Right lobe of liver (tissue), 6 donors: ENCODE measurements at places on chromosomes 2 and 18.

DNA sequence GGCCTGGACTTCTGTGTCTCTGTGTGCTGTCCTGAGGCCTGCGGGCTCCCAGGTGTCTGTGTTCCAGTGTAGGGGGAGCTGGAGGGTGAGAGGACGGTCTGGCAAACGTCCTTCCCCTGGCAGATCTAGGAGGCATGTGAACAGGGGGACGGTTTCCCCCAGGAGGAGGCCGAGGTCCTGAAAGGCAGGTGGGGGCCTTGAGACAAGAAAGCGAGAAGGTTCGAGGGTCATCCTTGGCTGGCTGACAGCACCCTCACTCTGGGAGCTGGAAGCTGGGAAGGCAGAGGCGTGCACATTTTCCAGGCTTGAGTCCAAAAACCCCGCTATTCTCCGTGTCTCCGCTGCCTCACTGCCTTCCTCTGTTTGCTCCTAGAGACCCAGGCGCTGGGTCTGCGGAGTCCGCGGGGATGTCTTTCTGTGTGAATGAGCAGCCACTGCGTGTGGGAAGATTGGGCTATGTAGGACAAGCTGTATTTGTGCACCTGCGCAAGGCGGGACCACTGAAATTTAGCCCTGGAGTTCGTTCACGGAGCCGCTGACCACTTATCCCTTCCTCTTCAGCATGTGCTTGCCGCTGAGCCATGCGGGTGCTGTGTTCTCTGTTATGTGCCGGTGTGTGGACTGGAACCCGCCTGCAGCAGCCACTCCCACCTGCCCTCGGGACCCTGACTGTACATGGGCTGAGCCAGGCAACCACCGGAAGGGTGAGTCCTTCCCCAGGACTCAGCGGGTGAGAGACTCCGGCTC, 43.7 kb downstream of the TWIST2 start:
- no peak for DNase-seq

DNA sequence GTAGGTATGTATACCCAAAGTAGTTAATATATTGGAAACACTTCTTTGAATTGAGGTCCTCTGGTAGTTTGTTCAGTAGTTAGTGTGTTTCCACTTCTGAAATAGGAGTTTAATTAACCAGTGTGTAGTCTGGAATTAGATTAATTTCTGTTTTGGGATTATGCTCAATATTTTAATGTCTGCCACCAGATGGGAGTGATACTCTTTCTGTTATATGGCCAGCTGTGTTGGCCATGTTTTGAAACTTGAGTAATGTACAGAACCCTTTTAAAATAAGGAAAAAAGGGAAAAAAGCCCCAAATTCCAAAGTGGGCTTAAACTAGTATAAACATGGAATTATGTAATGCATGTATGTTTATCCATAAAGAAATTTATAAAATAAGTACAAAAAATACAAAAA, 147.7 kb downstream of the CTNNA2 start:
- no peak for DNase-seq

GRCh38 chr2:41937921-41938708, 109.7 kb upstream of the PKDCC start:
- no peak for DNase-seq

DNA sequence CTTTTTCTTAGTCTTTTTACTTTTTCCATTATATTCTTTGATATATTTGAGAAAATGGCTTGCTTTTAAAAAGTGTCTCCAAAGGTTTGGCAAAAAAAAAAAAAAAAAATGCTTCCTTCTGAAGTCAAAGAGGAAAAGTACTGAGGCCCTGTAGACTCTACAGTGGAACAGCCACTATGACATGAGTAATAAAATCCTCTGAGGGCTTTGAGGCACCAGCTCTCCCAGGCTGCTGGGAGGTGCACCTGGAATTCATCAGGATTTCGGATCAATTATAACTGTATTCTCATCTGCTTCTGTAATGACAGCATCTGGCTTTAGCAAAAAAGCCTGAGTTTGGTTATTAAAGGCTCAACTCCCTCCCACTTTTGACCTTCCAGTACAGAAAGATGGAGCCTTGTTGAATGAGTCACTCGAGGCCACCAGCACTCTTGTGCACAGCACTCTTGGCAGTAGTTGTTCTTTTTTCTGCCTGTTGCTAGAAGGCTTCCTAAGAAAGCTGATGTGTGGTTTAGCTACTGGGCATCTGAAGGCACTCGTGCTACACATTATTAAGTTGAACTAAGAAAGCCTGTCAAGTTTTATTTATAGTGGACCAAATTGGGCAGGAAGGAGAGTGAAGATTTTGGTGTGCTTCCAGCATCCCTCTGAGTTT, 131.3 kb downstream of the PRPF40A start:
- DNase-seq: no peak

- no peak for DNase-seq
Measured at GRCh38 chr18:48944634-48945033, 6.1 kb downstream of the SMAD7 start.

GRCh38 chr2:19754907-19755306, 146.9 kb downstream of the TTC32 start:
- no peak for DNase-seq

DNA sequence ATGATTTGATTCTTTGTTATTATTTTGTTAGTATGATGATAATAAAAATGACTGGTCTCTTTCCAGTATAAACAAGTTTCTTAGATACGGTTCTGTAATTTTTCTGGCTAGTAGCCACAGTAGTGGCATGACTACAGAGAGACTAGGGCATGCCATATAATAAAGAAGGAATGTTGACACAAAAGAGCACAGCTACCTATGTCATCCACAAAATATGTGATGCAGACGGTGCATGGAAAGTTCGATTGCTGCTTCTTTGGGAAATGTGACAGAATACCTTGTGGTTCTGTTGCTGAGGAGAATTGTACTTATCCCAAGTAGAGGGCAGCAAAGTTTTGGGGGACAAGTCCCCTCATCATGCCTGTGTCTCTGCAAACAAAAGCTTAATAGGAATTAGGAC, 26.1 kb upstream of the SETBP1 start:
- DNase-seq: no peak

DNA sequence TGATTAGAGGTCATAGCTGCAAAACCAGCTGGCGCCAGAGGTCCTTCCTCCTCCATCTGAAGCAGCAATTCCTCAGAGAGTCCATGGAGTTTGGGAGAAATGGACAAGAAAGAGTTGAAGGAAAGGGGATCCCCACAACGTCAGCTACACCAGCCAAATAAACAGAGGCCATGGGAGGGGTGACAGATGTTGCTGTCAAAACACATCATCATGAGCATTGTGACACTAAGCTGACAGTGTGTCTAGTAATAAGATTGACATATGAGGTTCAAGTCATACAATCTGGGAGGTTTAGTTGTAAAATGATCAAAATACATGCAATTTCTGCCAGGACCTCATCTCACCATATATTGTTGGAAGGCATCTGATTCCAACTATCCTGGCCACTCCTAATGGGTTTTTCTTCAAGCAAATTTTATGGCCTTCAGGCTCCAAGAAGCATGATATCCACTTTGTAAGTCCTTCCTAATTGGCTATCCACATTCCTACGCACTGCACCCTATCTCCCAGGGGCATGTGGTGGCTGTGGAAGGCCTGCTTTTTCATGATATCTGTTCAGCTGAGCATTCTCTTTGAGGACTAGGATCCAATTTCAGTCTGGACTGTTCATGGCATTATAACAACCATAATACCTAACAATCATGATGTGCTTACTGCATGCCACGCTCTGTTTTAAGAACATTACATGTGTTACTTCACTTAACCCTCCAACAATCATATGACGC, 335.0 kb upstream of the ID2 start:
- no peak for DNase-seq

- DNase-seq: no peak
Measured at GRCh38 chr2:221204699-221205098, 367.4 kb downstream of the EPHA4 start.

DNA sequence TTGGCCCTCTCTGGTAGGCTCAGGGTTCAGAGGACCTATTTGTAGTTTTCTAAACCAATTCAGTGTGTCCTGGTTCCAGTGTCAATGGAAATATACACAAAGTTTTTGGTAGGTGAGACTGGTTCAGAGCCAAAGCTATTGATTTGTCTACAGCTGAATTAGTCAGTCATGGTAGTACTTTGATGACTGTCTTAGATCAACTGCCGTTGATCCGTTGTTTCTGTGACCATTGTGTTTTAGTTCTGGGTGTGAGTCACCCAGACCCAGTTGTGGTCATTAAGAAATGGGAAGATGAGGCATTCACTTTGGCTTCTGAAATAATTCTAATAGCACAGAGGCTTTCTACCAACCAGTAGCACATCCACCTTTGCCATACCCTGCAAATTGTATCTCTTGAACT, 16.0 kb upstream of the RPE start:
- DNase-seq: no peak

GRCh38 chr2:217108086-217108485, 248.2 kb upstream of the TNP1 start:
- no peak for DNase-seq

DNA sequence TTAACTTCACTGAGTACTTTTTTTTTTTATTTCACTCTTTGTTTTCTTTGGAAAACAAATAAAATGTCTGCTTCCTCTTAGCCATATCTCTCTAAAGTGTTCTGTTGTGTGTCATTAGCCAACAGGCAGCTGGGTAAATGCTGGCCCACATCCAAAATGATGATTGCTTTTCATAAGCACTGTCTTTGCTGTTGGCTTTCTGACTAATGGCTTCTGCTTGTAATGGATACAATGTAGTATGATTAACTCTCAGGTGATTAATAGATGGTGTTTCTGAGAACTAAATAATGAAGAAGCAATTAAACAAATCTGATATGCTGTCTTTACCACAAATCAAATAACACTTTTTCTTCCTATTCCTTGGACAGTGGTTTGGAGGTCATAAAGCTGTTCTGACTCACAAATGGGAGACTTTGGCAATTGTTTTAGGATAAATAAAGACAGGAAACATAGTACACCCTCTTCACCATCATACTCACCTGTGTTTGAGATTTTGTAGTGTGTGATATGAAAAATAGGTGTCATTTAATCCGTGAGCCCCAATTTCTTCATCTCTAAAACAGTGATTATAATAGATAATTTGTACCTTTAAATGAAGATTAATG, 888.4 kb downstream of the TSN start:
- no peak for DNase-seq

- no peak for DNase-seq
Measured at GRCh38 chr2:74080346-74080745, 67.4 kb downstream of the BOLA3 start.

- DNase-seq: no peak
Measured at GRCh38 chr18:76274468-76275289, 220.4 kb downstream of the ZNF516 start.

GRCh38 chr2:61044636-61045035, 21.0 kb upstream of the SANBR start:
- DNase-seq: no peak

DNA sequence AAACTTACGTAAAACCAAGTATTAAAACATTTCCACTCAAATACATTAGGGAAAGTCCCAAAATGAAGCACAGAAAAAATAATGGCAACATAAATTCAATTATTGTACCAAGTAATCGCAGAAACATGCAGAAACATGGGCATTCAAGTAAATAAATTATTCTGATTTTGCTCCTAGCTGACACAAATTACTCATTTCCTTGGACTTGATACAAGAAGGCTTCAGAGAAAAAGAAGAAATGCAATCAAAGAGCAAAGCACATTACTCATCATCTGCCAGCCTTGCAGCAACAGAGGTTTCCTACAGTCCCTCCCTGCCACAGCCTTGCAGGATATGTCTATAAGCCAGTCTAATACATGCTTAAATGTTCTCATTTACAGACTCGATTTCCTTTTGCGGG, 439.8 kb upstream of the LYPD1 start:
- DNase-seq: no peak

DNA sequence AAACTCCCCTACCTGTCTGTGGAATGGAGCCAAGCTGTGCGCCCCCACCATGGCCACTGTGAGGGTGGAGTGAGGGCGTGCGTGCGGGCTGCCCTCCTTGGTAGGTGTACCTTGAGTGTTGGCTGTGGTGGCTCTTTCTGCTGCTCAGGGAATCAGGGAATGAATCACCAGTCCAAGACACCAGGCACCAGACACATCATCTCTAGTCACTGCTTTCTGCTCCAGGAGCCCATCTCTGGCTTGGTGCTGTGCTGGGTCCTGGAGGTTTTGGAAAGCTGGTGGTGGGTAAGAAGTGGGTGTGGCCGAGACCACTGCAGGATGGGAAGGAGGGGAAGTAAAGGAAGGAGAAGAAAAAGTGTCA, 209.9 kb downstream of the SEPTIN10 start:
- DNase-seq: no peak

DNA sequence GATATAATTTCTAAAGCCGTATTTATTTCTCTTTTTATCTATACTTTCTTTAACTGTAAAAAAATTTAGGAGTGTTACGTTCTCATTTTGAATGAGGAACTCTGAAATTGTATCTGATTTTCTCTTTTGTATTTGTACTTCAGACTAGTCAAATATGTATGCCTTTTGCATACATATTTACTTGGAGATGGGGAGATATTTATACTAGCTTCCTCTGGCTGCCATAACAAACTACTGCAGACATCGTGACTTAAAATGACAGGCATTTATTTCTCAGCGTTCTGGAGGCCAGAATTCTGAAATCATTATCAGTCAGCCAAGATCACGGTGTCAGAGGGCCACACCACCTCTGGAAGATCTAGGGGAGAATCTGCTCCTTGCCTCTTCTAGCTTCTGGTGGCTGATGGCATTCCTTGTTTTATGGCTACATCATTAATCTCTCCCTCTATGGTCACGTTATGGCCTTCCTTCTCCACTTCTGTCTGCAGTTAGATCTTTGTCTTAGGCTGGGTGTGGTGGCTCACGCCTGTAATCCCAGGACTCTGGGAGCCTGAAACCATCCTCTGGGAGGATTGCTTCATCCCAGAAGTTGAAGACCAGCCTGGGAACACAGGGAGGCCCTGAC, 8.2 kb downstream of the LCLAT1 start:
- no peak for DNase-seq

DNA sequence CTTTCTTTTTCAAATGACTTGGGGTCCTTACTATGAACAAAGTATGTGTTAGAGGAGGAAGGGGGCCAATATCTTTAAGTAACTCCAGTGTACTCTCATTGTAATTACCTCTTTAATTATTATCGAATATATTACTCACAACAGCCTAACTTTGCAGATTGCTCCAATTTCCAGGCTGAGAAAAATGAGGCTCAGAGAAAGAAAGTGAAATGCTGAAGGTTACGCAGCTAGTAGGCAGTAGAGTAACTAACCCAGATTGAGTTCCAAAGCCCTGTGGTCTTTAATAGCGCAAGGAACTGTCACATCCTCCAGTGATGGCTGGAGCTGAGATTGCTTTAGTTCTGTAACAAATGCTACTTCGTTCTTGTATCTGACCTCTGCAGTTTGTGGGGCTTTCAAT, 2.2 kb upstream of the GYPC start:
- DNase-seq: no peak

GRCh38 chr2:144513388-144514101, 6.4 kb downstream of the ZEB2 start:
- no peak for DNase-seq

GRCh38 chr2:52895726-52896340, 871.8 kb upstream of the CHAC2 start:
- no peak for DNase-seq

- peak; percentile 44 for DNase-seq
Measured at GRCh38 chr2:26492749-26493515, 15.0 kb upstream of the OTOF start.
